NCI-H146 (cell line): ENCODE measurements at places on chromosomes 7 and 10.

DNA sequence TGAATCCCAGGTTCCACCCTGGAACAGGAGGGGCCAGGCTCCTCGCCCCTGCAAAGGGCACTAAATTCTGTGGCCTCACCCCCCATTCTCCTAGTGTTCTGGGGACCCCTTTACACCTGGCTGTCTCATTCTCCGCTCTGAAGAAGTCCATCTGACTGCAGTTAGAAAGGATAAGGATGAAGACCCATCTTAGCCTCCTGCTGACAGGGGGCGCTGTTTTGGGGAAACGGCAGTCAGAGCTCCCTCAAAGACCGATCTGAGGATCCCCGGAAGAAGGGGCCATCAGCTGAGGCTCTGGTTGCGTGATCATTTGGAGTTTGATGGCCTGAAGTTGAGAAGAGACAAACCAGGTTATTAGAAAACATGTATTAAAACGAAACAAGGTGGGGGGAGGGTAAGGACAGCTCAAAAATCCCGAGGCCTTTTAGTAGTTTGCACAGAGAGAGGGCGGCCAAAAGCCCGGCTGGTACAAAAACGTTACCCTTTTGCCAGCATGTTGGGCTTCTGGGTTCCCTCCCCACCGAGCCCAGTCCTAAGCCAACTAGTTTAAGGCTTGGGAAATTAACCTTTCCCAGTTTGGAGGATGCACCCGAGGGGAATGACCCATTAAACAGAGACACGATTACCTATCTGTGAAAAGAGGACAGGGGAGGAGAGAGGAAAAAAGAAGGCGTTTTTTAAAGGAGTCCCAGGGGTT lies 102.8 kb downstream of the CHN2 start:
- DNase-seq = peak; percentile 48

DNA sequence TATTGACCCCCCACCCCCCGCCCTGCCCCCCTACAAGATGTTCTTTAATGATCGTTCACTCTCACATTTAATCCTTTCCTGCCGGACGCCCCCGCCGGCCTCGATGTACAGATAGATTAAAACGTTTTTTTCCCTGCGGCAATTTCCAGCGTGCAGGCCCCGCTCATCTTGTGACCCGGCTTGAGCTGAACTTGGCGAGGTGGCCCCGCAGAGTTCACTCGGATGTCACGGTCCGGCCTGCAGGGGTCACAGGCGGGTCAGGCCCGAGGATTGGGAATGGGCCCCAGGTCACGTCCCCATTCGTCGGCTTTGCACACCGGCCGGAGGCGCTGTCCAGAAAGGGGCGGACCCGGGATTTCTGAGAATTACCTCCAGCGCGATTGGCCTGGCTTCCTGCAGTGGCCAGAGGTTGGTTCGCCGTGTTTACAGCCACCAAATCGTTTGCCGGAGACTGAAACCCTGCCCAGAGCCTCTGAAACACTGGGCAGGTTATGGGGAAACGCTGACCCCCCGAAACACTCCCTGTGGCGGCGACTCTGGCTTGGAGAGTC lies 1.9 kb upstream of the CYP26A1 start:
- DNase-seq = no peak

DNA sequence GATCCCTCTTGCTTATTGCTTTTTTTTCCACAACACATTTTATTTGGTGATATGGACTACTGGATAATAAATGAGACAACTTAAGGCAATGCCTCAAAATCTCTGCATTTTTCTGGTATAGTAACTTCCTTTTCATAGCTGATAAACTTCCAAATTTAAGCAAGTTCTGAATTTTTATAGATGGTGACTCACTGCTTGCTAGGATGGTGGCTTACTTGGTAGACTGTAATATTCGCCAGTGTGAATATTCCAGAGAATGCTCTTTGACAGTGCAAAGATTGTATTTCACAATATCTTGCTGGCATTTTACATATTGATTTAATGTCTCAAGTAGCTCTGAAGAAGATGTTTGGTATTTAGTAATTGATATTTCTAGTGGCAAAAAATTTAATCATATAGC lies 472.4 kb downstream of the TFEC start:
- no peak for DNase-seq

DNA sequence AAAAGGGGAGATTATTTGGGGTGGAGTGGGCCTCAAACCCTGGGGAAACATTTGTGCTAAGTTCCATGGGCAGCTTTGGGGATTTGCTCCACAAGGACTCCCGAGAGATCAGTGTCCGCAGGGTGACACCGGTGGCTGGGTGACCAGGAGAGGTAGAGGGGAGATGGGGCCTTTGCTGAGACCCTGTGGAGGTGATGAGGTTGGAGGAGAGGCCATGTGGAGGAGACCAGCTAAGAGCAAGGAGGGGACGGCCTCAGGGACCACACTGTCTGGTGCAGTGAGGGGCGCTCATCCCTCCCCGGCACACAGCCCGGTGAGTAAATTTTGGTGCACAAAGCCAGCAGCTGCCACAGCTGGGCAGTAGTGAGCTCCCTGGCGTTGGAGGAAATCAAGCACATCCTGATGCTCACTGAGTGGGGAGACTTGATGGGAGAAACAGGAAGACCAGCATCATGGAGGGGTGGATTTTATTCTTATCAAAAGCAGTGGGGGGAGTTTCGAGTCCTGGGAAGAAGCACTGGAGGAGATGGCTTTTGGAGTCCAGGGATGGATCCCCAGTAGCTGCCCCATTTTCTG lies 20.2 kb upstream of the ELFN1 start:
- no peak for DNase-seq

- DNase-seq = no peak
Measured at GRCh38 chr10:92153-92552, 43.1 kb upstream of the TUBB8 start.

- no peak for DNase-seq
Measured at GRCh38 chr10:119337796-119338432, 130.5 kb downstream of the GRK5 start.

GRCh38 chr10:103238506-103239252 lies 7.0 kb upstream of the RPEL1 start:
- peak; percentile 18 for DNase-seq

GRCh38 chr7:101875283-101875846 lies 57.9 kb downstream of the CUX1 start:
- no peak for DNase-seq

- DNase-seq = no peak
Measured at GRCh38 chr7:39702133-39702532, 78.8 kb downstream of the RALA start.

DNA sequence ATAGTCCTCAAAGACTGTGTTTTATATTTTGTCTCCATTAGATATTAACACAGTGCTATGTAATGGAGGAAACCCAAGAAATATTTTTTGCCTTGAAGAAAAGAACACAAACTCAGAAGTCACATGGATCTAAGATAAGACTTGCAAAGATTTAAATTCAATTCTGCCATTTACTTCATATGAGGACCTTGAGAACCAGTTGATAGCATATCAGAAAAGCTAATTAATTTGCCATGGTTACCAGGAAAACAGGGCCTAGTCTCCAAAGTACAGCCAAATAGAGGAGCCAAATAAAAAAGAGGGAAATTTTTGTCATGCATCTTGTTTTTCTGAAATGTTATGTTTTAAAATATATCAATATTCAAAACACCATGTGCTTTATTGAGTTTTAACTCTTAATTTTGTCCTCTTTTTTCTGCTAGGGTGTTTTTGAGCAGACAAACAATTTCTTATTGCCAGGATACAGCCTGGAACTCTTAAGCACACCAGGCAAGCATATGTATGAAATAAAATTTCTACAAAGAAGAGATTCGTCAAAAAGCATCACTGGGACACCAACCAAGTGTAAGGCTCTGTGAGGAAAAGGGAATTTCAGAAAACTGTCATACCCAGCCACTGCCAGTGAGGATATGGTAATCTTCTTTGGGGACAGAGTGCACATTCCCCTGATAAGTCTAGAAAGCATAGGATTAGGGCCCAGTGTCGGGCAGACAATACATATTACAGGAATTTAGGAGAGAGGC lies 10.6 kb upstream of the TOMM7 start:
- DNase-seq = no peak

DNA sequence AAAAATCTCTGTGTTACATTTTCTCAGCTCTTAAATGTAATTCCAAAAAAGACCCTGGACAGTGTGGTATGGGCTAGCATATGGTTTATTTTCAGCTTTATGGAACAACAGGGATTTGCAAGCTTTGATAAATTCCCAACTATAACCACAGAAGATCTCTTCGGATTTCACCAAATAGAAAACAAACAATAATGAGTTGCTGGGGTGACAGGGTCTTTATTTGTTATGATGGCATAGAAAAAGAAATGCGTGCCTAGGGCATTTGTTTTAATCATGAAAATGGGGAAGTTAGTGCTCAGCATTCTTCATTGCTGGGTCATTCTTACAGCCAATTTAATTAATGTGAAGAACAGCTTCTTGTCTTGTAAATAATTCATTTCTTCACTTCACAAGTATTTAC lies 139.0 kb downstream of the LRRN3 start:
- DNase-seq = no peak

GRCh38 chr10:105952153-105952552 lies 1212.4 kb downstream of the SORCS1 start:
- DNase-seq = peak; percentile 61

DNA sequence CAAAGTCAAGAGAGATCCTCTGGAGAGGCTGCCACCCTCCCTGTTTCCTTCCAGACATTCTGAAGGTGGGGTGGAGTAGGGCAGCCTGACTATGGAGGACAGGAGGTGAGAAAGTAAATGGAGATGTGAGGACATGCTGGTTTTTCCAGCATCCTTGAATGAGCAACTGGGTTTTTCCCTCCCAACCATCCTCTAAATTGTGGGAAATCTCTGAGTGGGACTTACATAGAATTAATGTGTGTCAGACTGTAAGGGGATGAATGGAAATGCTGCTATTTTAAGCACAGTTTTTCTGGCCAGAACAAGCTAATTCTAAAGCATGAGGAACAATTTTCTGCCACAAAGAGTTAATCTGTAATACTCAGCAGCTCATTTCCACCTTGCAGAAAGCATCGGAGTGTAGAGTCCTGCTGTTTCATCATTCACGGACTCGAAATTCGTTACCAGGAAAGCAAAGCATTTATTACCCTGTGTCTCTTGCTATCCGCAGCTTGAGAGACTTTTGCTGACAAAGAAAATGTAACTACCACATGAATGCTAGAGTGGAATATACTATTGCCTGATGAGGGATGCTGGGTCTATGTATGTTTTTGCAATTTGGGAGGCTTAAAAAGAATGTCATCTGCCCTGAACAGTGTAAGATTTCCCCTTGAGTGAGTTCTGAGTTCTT lies 213.0 kb downstream of the CELF2 start:
- DNase-seq = no peak

- peak; percentile 64 for DNase-seq
Measured at GRCh38 chr7:27147199-27148030, at the start of gene HOXA6. Gene HOXA6 (minus strand): TSS chr7:27147774. CDS start chr7:27147749, 25 bp downstream.

DNA sequence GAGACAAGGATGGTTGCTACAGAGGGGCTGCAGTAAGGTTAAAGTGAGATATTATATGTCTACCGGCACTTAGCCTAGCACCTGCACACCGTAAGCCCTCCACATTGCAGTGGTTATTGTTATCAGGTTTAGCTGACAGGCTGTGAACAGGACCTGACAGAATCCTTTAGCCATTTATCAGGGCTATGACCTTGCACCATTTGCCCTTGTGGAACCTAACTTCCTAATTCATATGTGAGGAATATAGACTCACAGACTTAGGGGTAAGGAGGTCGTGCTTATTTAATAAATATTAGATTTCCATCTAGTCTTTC lies 10.1 kb downstream of the NCOA4 start:
- no peak for DNase-seq

- no peak for DNase-seq
Measured at GRCh38 chr10:12513003-12513365, 163.6 kb downstream of the CAMK1D start.

DNA sequence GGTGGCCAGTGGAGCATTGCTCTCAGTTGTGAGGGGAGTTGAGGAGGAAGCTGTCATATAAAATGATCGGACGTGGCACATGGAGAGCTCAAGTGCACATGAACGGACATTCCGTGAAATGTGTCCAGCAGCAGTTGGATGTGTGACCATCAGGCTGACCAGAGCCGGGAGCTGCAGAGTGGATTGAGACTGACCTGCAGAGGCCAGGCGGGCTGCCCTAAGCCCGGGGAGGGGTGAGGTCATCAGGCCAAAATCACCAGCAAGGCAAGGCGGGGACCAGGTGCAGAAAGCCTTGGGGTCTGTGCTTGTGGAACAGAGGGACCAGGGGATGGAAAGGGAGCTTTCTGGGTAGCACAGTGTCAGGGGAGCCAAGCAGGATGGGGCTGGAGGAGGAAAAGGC lies 279.5 kb downstream of the CELF2 start:
- DNase-seq = no peak
